ENCODE measurements at places on chromosomes 3 and 15.
A peak's percentile ranks its signal among the peaks of the same experiment; 100 is the strongest.

GRCh38 chr3:113829576-113830354 is 8.8 kb upstream of the GRAMD1C start:
- no peak for DNase-seq

DNA sequence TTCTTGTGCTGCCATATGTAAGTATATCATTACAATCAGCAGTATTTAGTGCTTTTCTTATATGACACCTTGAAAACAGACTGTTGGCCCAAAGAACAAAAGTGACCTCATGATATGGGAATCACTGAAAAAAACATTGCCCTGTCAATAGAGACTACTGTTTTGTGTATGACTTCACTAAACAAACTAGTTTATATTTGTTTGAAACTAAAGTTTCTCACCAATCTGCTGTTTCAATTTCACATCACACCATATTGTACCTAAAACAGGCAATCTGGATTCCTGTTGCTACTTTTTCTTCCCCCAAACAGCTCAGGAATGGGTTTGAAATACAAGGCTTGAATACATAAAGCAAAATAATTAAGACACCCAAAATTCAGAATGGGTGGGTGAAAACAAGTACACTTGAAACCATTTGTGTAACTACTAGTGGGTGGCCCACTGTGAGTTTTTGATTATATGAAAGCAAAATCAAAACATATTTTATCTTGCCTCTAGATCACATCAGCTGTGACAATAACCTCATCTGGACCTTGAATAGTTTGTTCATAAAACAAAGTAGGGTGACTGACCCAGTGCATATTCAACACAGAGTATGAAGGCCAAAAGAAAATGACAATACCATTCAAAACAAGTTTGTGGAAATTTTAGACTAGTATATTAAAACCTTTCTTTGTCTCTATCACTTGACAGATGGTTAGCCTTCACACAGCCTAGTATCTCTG is 5.9 kb downstream of the ZBTB20 start:
- no peak for DNase-seq

DNA sequence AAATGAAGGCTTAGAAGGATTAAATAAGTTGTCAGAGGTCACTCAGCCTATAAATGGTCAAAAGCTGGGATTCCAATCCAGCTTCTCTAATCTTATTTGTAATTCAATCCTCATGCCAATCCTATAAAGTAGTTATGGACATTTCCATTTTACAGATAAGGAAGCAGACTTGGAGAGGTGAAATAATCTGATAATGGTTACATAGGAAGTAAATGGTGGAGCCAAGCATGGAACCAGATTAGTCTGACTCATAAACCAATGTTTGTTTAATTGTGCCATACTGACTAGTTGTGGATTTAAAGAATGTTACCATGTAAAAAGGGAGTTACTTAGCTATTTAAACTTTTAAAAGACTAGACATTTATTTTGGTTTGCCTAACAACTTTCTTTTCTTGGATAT is 59.7 kb downstream of the KCNAB1 start:
- DNase-seq = no peak

DNA sequence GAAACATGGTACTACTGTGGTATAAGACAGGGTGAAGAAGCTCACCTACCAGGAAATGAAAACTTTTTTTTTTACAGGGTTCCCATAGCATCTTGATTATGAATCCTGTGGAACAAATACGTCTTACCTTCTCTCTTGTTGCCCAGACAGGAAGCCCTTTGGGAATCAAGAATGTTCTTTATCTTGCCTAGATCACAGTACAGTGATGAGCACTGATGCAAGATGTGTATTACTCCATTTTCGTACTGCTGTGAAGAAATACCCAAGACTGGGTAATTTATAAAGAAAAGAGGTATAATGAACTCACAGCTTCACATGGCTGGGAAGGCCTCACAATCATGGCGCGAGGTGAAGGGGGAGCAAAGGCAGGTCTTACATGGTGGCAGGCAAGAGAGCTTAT is 281.3 kb downstream of the UBE2E2 start:
- no peak for DNase-seq

GRCh38 chr3:159804726-159805410 is 183.8 kb upstream of the IL12A start:
- no peak for DNase-seq

DNA sequence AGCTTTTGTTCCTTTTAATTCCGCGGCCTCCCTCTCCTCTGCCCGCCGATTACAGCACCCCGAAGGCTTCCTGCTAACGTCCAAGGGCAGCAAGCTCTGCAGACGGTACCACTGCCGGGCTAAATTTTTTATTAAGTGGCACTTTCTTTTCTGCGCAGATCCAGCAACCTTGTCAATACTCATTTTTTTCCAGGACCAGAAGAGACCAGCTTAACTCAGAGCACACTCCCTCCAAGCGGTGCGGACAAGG is 542 bp upstream of the MEIS2 start:
- DNase-seq = no peak

DNA sequence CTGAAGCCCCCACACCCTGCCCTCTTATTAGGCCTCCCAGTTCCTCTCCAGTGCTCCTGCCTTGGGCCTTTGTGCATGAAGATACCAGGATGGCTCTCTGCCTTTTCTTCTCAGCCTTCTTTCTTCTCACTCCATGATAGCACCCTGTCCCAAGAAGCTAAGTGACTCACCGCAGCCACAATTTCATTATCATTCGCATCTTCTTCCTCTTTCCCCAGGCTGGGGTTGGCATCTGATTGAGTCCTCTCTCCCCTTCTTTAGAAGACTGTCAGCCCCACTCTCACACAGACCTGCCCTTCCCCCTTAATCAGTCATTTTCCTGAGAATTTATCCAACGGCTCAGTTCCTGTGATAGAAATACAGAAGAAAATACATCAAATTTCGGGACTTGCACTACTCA is 102.0 kb downstream of the STAC start:
- no peak for DNase-seq

- DNase-seq = no peak
Measured at GRCh38 chr15:74808078-74808839, 4.4 kb upstream of the LMAN1L start.

DNA sequence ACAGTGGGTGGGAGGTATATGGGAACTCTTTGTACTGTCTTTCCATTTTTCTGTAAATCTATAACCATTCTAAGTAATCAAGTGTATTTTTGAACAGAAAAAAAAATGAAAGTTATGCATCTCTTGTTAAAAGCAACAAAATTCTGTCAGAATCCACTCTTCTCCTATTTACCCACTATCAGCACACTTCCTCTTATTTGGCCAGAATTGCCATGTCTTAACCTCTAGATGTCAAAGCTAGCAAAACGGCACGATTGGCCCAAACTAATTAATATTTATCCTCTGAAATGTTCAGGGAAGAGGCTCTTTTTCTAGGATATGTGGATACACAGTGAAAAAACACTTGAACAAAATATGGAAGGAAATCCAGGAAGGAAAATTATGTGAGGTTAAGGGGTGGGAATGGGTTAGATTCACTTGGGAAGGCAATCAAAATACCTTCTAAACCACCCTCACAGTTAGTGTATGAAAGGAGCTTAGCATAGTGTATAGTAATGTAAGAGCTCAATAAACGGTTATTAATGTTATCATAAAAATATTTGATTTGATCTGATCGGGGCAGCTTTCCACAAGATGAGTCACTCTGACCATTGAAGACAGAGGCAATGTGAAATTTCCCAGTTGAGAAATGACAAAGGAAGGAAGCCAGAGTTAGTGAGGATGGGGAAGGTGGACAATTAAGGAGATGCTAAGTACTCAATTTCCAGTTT is 20.1 kb upstream of the TGFBR2 start:
- DNase-seq = no peak

DNA sequence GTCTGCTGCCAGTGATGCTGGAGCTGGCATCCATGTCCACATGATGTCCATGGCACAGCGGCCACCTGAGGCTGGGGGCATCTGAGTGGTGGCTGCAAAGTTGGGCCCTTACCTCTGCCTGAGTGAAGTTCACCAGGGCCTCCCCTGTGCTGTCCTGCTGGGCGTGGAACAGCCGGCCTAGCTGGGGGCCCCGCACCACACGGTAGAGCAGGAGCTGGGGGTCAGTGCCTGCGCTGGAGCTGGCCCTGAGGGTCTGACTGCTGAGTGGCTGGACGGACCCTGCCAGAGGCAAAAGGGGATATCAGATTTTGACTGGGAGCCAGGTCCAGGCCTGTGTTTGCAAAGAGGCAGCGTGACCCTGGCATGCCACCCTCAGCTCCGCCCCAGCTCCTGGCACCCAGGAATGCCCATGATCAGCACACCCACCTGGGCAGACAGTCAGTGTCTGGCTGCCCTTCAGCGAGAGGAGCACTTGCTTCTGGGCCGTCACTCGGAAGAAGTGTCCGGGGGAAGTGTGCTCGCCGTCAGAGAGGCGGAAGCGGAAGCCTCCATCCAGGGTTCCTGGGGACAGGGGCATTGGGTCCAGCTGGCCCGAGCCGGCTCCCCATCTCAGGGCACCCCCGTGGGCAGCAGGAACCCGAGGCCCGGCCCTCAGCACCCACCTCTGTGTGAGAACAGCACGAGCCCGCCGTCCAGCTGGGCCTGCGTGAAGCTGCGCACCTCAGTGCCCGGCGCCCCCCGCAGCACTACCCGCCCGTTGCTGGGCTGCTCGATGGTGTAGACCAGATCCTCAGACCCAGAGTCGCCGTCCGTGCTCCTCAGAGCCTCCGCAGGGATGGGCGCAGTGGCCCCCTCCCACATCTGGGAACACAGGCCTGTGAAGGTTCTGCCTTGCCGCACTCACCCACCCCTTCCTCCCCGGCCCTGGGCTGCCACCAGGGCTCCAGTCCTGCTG is 30.2 kb downstream of the CSPG4 start:
- no peak for DNase-seq

DNA sequence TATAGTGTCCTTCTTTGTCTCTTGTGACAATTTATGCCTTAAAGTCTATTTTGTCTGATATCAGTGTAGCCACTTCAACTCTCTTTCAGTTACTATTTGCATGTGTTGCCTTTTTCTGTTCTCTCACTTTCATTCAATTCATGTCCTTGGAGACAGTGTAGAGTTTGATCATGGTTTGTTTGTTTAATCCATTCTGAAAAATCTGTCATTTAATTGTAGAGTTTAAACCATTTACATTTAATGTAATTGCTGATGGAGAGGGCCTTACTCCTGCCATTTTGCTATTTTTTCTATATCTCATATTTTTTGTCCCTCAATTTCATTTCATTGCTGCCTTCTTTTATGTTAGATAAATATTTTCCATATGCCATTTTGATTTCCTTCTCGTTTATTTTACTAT is 42.3 kb downstream of the LSM3 start:
- DNase-seq = no peak

- DNase-seq = peak; percentile 63
Measured at GRCh38 chr15:31216215-31216911, 110.3 kb upstream of the KLF13 start.

GRCh38 chr3:60919296-60919695 is 332.0 kb downstream of the FHIT start:
- DNase-seq = no peak

GRCh38 chr3:154121701-154122551 is 736 bp downstream of the ARHGEF26 start:
- DNase-seq = peak; percentile 47

DNA sequence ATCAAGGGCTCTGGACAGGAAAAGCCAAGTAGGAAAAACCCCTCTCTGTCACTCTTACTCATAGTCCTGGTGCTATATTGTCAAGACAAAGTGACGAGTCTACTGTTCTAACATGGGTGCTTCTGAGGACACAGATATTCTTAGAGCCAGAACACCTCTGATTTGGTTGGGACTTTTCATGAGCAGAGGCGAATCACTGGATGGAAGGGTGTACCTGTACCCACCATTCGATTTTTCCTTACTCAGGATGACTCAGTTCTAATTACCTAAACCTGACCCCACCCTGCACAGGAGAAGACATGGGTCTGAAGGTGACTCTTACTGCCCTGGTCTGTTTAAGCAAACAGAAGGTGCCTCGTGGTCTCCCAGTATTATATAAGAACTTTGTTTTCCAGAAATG is 58.5 kb downstream of the ABCC5 start:
- no peak for DNase-seq

GRCh38 chr15:57445872-57446271 is 69.6 kb downstream of the CGNL1 start:
- DNase-seq = no peak

DNA sequence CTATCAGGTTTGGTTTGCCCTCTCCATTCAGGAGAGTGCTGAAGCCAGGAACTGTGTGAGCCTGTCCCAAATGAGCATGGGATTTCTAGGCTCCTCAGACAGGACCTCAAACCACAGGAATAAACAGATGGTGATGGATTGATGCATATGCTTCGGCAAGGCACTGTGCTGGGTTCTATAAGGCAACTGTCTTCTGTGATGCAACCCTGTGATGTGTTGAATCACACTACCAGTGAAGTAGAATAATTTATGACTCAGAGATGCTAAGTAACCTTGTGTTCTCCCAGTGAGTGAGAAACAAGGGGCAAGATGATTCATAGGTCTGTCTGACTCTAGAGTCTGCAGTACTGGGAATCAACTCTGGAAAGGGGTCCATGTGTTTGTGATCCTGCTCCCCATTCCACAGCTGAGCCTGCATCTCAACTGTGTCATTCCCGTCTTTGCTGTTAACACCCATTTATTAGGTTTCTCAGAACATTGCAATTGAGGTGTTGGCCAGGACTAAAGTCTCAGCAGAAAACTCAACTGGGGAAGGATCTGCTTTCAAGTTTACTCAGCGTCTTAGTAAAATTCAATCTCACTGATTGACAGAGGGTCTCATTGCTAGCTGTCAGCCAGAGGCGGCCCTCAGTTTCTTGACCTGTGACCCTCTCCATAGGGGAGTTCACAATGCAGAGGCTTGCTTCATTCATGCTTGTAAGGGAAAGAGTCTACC is 510.1 kb upstream of the CFAP20DC start:
- DNase-seq = peak; percentile 68

DNA sequence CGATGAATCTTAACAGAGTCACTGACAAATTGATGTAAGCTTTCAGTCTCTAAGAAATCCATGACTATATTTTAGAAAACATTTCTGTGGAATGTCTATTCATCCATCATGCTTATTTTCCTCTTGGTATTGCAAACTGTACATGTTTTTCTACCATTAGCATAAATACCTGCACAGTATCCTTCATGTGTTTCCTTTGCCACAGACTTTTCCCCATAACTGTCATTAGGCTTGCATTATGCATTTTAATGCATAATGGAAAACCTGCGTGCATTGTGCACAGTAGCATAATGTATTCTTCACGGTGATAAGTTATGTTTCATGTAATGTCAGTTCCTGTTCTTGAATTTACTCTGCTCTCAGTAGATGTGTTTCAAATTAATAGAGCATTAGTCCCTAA is 403.1 kb upstream of the EPHA3 start:
- no peak for DNase-seq

DNA sequence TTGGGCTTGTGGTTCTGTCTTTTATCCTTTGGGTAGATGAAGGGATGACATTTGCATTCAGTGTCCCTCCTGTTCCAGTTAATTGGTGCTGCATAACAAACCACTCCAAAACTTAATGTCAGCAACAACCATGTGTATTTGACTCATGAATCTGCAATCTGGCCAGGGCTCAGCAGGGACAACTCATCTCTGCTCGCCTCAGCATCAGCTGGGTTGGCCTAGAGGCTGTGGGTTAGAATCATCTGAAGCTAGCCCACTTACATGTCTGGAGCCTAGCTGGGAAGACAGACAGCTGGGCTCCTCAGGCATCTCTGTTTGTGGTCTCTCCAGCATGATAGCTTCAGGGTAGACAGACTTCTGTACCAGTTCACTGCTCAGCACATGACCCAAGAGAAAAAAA is 92.0 kb downstream of the TMEM108 start:
- no peak for DNase-seq
